ENCODE measurements at places on chromosomes 4 and X.

DNA sequence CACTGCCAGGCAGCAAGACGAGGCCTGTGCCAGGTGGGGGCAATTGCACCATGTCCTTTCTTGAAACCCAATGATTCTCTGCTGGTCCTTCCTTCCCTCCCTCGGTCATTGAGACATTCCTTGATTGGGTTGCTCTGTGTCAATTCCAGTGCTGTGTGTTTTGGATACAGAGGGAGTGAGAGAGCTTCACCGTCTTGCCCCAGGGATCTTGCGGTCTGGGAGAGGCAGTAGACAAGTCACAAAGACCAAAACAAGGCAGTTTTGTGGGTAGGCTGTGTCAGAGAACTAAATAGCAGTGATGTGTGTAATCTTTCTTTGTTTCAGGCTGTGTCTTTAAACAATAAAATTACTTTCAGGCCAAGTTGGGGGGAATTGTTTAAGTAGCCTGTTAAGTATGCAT, 38.8 kb upstream of the TADA2B start:
- no peak for DNase-seq

DNA sequence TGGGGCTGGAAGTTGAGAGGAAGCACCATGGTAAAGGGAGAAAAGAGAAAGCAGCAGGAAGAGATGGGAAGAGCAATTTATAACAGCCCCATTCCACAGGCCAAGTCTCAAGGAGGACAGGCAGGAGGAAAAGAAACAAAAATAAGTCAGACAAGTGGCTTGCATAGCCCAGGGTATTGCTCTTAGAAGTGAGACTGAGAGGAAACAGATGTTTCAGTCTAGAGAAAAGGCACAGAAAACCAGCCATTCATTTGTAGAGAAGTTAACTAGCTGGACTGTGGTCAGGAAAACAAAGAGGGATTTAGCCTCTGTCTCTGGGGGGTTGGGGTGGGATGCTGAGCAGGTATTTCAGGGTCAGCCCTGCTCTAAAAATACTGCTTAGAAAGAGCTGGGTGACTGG, 175.0 kb upstream of the ARHGEF9 start:
- no peak for DNase-seq

- no peak for DNase-seq
Observed at GRCh38 chr4:47207555-47207954, 176.2 kb downstream of the GABRB1 start.

DNA sequence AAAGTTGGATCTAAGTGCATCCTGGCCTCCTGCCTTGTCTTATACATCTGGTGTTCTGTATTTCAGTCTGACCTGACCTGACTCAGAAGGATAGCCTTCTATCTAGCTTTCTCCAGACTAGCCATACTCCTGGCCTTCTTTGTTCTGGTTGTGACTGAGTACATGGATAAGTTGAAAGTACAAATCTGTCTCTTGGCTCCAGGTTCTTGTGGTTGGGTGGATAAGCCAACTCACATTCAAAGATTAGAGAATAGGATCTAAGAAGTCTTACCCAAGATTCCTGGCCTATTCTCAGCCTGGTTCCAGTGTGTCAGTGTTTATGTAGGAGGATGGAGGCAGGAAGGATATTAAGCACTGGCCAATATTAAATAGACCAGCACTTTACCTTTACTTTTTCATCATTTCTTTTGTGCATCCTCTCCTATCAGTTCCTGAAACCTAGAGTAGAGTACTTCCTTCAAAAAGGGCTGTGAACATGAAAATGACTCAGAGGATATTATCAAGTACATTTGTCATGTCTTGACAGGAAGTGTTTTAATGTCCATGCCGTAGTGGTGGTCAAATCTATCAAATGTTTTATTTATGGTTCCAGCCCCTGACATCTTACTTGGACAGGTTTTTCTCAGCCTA, 123.5 kb downstream of the IL15 start:
- no peak for DNase-seq

GRCh38 chr4:74930162-74930561, 2.8 kb upstream of the PARM1 start:
- no peak for DNase-seq

DNA sequence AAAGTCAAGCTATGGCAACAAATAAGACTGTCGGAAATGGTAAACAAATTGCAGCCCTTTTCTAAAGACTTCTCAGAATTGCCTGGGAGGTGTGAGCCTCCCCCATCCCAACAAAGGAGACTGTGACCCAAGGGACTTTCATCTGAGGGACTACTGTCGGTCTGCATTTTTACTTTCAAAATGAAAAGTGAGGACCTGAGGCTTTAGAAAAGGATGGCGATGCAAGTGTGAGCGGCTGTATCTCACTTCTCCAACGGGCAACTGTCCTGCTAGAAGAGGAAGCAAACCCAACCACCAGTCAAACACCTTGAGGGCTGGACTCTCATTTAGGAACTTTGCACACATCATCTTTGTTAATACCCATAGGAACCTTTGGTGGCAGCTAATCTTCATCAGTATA, 62.6 kb upstream of the CLNK start:
- no peak for DNase-seq

DNA sequence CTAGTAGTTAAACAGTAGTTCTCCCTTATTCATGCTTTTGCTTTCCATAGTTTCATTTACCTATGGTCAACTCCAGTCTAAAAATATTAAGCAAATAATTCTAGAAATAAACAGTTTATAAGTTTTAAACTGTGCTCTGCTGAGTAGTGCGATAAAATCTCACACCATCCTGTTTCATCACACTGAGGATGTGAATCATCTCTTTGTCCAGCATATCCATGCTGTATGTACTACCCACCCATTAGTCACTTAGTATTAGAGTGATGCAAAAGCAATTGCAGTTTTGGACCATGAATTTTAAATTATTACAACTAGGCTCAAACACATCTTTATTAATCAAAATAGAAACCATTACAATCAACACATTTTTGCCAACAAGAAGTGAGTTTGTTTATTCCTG, 187.4 kb downstream of the TEX13C start:
- no peak for DNase-seq

- DNase-seq: no peak
Observed at GRCh38 chr4:98754736-98755135, 96.3 kb upstream of the TSPAN5 start.

DNA sequence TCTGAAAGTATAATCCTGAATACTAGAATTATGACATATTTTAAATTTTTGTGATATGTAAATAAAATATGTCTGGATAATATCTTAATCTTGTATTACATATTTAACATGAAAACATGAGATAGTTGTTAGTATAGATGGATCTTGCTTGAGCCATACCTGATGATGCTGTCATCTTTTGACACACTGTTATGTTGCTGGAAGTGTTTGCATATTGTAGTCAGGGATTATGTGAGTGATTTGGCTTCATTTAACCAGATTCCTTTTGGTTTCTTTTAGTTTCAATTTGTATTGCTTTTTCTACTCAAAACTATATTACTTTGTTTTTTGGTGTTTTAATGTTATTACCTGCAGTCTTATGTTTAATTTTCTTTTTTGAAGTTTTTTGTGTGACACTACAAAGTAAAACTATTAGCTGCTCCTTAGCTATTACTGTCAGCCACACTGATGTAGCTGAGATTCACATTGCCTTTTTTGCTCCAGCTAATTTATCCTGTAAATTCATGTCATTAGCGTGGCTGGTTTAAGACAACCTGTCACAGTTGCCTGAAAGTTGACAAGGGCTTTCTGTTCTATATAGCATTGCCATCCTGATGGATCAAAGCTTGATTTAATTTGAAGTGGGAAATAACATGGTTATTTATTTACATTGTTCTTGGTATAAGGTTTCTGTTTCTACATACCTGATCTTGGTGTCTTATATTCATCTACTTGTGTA, 33.7 kb downstream of the METAP1 start:
- no peak for DNase-seq

GRCh38 chr4:47499700-47500099, 14.6 kb downstream of the ATP10D start:
- no peak for DNase-seq

DNA sequence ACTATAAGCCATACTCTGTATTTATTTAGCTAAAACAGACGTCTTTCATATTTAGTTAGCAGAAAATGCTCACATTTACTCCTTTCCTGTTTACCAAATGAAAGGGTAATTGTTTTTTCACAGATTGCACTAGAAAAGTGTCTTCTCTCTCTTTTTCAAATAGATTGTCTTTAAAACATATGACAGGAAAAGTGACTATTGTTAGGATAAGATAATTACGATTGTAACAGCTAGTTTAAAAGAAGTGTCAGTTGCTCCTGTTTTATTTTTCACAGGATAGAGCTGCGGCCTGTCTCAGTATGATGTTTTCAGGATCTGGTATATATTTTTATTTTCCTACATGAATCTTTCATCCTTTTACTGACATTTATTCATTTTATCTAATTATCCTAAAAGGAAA, 353.5 kb downstream of the FBXO8 start:
- DNase-seq: no peak

DNA sequence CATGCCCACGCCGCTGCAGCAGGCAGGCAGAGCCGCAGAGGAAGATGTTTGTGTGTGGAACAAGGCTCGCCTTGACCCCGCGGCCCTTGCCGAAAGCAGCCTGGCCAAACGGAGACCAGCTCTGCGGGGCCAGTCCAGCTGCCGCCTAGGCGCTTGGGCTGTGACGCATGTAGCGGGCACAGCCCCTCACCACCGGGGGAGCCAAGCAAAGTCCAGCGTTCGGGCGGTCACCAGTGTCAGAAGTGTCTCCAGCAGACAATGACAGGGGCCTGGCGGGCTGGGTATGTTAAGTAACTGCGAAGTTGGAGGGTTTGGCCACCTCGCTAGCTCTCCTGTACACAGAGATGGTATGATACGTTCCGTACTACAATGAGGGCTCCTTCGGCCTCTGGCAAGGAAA, 1.3 kb downstream of the AMER1 start:
- DNase-seq: no peak

GRCh38 chr4:4524364-4524763, 17.5 kb downstream of the STX18 start:
- DNase-seq: no peak

DNA sequence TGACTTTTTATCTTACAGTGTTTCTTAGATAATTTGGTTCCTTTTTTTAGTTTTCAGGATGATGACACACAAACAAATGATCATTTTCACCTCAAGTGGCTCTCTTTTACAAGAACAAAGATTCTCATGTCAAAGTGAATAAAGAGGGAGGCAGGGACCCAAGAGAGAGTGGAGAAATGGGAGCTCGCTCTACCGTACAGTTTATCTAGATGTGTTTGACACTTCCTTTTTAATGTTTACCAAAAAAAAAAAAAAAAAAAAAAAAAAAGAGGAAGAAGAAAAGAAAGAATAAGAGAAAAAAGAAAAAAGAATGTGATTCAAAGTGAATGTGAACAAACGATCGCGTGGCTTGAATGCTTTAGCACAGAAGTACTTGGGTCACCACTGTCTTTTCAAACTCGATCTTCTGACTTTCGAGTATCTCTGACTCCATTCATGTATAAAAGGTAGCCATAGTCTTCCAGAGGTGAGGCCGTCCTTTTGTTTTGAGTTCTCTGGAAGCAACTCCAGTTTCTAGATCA, 75.6 kb upstream of the GRXCR1 start:
- no peak for DNase-seq

GRCh38 chrX:107565931-107566603, 62.2 kb upstream of the PRPS1 start:
- DNase-seq: no peak

DNA sequence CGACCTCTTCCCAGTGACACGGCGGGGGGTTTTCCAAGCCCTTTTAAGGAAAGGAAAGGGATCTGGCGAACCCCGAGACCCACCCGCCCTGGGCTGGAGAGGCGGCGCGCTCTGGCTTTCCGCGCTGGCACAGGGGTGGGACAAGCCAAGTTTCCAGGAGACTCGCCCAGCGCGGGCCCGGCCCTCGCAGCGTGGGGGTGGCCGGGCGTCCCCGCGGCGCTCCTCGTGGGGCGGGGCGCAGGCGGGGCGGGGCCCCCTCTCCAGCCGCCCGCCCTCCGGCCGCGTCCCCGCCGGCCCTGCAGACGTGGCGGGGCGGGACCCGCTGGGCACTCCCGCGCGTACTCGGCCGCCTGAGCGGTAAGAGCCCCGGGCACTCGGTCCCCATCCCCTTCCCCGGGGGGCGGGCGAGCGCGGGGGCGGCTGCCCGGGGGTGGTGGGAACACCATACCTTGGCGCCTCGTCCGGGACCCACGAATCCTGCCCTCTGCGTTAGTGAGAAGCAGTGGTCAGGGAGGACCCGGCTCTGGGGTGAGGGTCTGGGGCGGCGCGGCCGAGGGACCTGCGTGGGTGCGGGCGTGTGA, at the start of gene FAM114A1:
TSS of gene FAM114A1 (plus strand) at position 329 of the 581 bp plus-strand sequence. CDS start 10,273 bp downstream, outside the sequence.
- DNase-seq: no peak

DNA sequence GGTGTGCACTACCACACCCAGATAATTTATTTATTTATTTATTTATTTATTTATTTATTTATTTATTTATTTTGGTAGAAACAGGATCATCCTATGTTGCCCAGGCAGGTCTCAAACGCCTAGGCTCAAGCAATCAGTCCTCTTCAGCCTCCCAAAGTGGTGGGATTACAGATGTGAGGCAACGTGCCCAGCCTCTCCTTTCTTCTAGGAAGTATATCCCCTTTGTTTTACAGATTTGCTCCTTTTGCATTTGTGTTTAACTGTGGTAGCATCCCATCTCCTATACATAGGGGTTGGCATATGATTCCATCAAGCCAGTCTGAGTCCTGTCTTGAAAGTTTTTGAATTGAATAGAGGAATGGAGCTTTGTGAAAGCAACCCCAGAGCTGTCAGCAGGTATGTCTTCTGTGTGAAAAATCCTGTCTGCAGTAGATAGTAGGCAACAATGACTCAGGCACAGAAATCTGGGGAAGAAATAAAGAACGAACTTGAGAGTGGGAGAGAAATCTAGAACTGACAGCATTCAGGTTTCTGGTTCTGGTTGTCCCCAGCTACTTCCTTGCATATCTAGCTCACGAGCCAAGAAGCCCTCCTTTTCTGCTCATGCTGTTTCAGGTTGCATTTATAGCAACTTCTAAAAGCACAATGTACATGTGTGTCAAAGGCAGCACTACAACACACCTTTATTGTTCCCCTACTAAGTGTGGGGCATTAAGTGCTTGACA, 113.7 kb upstream of the LSM6 start:
- DNase-seq: no peak

DNA sequence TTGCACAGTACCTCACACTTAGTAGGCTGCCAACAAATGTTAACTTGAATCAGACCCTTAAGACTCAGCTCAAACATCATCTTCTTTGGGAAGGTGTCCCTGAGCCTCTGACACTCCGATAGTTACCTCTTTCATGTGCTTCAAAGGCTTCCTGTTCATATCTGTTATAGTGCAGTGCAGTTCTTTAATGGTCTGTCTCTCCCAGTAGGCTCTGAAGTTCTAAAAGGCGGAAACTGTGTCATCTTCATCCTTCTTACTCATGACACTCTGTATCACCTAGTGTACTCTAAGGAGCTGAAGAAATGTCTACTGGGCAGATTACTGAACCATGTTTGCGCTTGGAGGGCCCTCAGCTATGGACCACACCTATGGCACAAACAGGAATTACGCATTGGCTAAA, 2.1 kb upstream of the DIAPH2 start:
- DNase-seq: no peak
